ENCODE measurements at places on chromosomes 16 and 17. TPM values are rescaled to one million over a fixed set of nuclear protein-coding genes. Genes with fewer than 3 reads are reported as not detected.

- no peak for DNase-seq
Observed at GRCh38 chr16:3214904-3215600, 19.9 kb downstream of the ZNF200 start.

- no peak for DNase-seq
Observed at GRCh38 chr17:78999056-78999768, 10.4 kb downstream of the CANT1 start.

- DNase-seq: no peak
Observed at GRCh38 chr16:87926246-87927194, 9.8 kb downstream of the CA5A start.

- no peak for DNase-seq
Observed at GRCh38 chr17:57461082-57461481, 204.8 kb downstream of the MSI2 start.

DNA sequence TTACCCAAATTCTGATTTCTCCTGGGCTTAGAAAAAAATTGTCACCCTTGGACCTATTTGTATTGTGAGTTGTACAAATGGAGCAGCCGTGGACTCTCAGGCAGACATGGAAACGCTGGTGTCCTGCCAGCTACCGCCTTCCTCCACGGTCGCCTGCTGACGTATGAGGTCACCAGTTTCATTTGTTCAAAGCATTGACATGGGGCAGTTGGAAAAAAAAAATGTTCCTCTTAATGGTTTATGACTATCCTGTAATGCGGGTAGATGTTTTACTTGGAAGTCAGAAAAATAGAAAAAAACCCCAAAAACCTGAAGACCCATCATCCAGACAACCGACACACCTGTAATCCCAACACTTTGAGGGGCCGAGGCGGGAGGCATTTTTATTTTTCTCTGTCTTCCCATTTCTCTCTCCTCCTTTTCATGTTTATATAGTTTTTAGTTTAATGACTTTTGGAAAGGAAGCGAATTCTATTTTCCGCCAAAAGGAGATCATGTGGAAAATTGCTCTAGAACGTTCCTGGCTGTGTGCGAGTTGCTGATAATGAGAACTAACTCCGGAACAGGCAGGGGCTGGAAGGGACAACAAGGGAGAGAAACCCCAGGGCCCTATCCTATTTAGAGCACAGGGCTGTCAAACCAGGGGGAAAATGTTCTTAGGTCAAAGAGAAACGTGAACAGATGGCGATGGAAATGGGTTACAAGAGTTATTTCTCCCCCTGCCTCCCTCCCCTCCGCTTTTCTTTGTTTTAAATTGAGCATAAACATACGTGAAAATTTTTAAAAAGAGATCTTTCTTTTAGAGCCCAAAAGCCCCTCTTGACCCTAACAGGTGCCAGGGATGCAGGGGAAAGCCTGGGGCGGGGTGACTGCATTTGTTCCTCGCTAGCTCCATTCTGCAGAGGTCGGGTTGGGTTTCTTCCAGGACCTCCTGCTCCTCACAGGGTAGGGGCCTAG lies 13.7 kb downstream of the DNAH17 start:
- peak; percentile 87 for DNase-seq

- no peak for DNase-seq
Observed at GRCh38 chr16:57628783-57629293, 408 bp downstream of the ADGRG1 start.

- DNase-seq: no peak
Observed at GRCh38 chr17:17886226-17886625, 49.4 kb upstream of the SREBF1 start.

GRCh38 chr16:35196313-35196712 lies 1736.9 kb downstream of the TP53TG3F start:
- DNase-seq: no peak

GRCh38 chr17:65334406-65334805 lies 197.2 kb downstream of the RGS9 start:
- DNase-seq: no peak

GRCh38 chr17:29664743-29665480 lies 42.2 kb upstream of the CORO6 start:
- no peak for DNase-seq

DNA sequence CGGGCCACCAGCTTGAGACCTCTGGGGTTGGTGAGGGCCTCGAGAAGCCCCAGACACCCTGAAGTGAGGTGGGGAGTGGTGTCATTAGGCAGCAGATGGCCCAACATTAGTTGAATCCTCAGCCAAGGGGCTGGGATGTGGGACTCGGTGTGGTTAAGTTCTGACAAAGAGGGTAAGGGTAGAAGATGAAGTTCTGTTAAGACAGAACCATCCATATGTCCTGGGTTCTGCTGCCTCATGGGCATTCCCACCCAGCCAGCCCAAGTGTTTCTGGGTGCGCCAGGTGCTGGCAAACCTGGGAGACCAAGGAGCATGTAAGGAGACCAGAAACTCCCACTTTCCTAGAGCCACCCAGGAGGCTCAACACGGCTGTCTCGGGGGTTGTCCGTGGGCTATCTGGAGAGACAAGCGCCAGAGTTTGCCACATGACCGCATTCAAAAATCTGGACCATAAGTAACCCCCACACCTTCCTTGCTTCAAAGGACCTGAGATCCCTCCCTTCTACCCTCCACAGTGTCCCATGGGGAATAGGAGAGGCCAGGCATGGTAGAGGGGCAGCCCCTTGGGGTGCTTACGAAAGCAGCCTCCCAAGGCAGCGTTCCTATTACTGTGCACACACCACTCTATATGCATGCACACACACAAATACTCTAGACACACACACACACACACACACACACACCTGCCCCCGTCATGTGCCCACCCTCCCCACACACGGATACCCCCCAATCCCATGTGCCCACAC lies 128.7 kb downstream of the C16orf78 start:
- no peak for DNase-seq

GRCh38 chr17:61442136-61442775 lies 10.0 kb upstream of the TBX4 start:
- DNase-seq: no peak

DNA sequence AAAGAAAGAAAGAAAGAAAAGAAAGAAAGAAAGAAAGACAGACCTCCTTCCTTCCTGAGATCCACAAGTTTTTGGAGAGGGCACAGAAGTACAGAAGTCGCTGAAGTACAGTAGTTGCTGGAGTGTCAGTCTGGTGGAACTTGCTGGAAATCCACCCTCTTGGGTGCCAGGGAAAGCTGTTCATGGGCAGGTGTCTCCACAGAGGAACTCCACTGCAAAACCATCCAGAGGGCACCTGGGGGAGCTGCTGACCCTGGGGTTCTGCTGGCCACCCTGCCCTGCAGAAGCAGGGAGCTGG lies 3.5 kb upstream of the PRR14 start:
- DNase-seq: no peak

- DNase-seq: no peak
Observed at GRCh38 chr17:61495161-61495857, 43.1 kb downstream of the TBX4 start.

DNA sequence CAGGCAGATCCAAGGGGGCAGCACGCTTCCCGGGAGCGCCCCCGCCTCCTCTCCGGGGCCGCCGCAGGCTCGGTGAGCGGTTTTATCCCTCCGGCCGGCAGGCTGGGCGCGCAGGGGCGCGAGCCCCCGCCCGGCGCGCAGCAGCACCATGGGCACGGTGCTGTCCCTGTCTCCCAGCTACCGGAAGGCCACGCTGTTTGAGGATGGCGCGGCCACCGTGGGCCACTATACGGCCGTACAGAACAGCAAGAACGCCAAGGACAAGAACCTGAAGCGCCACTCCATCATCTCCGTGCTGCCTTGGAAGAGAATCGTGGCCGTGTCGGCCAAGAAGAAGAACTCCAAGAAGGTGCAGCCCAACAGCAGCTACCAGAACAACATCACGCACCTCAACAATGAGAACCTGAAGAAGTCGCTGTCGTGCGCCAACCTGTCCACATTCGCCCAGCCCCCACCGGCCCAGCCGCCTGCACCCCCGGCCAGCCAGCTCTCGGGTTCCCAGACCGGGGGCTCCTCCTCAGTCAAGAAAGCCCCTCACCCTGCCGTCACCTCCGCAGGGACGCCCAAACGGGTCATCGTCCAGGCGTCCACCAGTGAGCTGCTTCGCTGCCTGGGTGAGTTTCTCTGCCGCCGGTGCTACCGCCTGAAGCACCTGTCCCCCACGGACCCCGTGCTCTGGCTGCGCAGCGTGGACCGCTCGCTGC lies 832 bp downstream of the CDK5R1 start:
- DNase-seq: no peak

DNA sequence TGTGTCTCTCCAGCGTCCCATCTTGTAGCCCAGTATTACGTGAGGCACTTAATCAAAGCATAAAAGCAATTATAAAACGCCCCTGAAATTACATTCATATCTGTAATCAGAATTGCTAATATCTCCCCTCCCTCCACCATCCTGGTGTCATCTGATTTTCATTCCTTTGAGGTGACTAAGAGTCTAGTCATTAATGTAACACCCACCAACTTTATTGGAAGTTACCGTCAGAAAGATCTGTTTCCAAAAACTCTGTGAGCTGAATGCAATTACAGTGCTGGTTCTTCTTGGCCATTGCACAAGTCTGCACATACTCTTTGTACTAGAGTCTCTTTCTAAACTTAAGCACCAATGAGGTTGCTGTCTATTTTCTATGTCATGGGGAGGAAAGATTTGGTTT lies 12.5 kb upstream of the MAF start:
- no peak for DNase-seq

GRCh38 chr17:38959508-38959907 lies 7.7 kb downstream of the FBXO47 start:
- DNase-seq: no peak

DNA sequence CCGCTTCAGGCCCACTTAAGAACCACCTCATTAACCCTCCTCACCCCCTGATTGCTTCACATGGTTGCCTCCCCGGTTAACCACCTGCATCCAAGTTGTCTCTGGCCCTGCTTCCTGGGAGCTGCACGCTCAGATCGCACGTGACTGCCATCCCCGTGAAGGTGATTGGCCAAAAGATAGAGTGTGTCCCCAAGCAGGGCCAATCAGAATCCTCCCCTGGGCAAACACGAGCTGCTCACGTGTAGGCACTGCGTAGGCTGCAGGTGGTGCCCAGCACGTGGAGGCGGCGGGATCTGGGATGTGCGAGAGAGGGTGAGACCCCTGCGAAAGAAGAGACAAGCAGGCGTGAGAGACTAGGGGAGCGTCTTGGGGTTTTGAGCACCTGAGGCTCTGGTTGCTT lies 111.8 kb upstream of the CRHR1 start:
- no peak for DNase-seq

DNA sequence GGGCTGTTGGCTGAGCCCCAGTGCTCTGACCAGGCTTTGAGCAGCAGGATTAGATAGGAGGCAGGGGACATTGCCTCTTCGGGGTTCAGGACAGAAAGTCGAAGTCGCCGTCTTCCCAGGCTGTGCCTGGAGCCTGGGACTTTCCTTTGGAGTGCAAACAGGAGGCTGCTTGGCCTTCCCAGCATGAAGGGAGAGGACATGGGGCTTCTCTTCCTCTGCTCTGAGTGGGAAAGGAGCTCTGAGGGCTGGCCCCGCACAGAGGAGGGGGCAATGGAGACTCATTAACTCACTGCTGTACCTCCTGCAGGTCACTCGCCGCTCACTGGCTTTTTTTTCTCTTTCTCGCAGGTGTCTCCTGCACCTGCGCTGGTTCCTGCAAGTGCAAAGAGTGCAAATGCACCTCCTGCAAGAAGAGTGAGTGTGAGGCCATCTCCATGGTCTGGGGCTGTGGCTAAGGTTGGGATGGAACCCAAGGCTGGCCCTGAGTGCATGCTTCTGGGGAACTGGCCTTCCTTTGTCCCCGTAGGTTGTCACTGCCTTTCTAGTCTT lies 642 bp downstream of the MT1F start:
- DNase-seq: no peak

DNA sequence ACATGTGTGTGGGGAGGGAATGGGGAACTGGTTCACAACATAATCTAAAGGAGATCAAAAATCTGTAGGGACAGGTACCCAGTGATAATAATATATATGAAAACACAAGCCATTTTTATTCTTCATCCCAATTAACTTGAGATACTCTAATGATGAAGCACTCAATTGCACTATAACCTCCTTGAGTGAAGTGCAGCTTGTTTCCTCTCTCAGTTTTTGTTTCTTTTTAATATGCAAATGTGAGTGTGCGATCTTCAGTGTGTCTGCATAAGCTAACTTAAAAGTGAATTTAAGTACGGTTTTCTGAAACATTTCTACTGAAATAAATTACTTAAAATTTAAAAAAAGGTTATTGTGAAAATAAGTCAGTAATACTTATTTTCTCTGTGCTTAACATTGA lies 623.5 kb downstream of the CDH11 start:
- DNase-seq: no peak

DNA sequence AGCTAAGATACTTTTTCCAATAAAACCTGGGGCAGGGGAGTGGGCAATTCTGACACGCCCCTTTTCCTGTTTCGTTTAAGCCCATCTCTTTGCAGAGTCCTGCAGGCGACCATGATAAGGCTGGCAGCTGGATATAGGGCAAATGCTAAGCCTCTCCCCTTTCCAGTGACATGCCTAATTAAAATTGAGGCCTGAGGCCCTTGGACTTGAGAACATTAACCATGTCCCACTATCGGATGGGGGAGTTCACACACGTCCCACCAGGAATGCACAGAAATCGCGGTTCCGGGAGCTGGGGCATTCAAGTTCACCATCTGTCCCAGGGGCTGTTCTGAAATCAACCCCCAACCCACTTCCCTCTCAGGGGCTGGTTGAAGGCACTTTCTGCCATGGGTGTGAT lies 109.2 kb upstream of the FOXF1 start:
- DNase-seq: no peak

- DNase-seq: no peak
Observed at GRCh38 chr17:45801421-45801820, 17.3 kb downstream of the CRHR1 start.

GRCh38 chr16:55062442-55062841 lies 131.8 kb downstream of the IRX5 start:
- DNase-seq: no peak

GRCh38 chr17:2985318-2985717 lies 78.1 kb downstream of the OR1D5 start:
- no peak for DNase-seq

DNA sequence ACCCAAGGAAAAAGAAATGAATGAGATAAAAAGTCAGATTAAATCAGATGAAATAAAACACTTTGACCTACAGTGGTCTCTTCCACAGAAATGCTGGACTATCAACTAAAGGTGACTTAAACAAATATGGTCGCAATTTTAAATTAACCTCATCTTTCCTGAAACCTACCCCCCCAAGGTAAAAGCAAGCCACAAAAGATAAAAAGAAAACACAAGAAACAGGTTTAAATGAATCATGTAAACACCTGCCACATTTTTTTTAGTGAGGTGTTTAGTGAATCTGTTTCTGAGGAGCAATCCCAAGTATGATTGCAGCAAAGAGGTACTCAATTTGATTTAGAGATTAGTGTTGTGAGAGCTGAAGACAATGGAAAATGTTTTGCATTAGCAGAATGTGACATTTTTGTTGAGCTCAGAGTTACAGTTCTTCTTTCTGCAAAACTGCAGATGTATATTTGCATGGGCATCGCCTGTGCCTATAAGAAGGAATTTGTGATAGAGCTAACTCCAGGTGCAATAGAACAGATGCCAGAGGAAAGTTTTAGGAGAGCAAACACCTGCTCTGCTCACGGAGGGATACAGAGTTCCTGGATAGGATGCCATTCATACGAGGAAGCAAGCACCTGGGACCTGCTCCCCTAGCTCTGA lies 3.4 kb upstream of the MMD start:
- DNase-seq: no peak

KRTAP4-3 gene
- not detected for total RNA-seq

DNAH17 gene
- total RNA-seq: 0.32 TPM

GAS2L2 gene
- total RNA-seq: 1.1 TPM

KCNG4 gene
- total RNA-seq: not detected

CHD9NB gene
- 0.94 TPM for total RNA-seq

LPCAT2 gene
- 12.2 TPM for total RNA-seq

C16orf96 gene
- total RNA-seq: 0.10 TPM

CRHR1 gene
- not detected for total RNA-seq

EFNB3 gene
- 1.4 TPM for total RNA-seq

SLC2A4 gene
- total RNA-seq: 79.1 TPM

ERAL1 gene
- 29.0 TPM for total RNA-seq

MYH11 gene
- 75.8 TPM for total RNA-seq

Measured in left cardiac atrium (tissue), 4 donors.